ENCODE measurements at places on chromosomes 2 and 18.

- DNase-seq: no peak
Observed at GRCh38 chr2:197675246-197675645, at the start of gene RFTN2. Gene RFTN2, minus strand, starts transcription at chr2:197675587. Its CDS starts 129 bp downstream, at chr2:197675458.

GRCh38 chr18:36650266-36650665, 178.5 kb downstream of the TPGS2 start:
- no peak for DNase-seq

- no peak for DNase-seq
Observed at GRCh38 chr2:10579441-10579840, 110.3 kb downstream of the NOL10 start.

DNA sequence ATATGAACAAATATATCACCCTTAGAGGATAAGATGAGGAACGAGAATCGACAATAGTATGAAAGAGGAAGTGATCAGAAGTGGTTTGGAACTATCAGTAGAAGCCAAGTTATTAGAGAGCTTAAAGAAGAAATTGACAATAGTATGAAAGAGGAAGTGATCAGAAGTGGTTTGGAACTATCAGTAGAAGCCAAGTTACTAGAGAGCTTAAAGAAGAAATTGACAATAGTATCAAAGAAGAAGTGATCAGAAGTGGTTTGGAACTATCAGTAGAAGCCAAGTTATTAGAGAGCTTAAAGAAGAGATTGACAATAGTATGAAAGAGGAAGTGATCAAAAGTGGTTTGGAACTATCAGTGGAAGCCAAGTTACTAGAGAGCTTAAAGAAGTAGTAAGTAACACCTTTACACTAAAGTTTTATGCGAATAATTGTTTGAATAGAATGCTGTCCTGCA, 175.5 kb downstream of the ZNF407 start:
- no peak for DNase-seq

DNA sequence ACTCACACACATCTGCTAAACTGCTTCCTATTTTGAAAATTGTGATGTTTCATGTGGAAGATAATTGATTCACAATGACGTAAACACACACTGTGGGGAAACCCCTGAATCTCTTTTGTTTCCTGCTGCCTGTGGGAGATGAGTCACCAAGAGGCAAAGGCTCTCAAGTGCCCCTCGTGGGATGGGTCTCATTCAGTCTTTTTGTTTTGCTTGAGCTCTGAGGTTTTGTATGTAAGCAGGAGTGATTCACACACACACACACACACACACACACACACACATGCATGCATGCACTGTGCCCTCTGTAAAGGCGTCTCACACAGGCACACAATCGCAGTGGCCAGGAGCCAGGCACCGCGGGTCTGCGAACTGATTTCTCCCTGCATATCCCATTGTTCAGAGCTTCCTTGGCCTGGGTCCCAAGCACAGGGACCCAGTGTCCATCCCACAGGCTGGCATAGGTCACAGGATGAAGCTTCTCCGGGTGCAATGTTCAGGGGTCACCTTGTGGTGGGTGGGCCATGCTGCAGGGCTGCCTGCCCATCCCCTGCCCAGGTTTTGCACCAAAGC, 12.1 kb upstream of the ARHGEF4 start:
- DNase-seq: peak; percentile 87

- no peak for DNase-seq
Observed at GRCh38 chr2:23513872-23514793, 129.2 kb downstream of the KLHL29 start.

GRCh38 chr2:46377666-46378560, 80.7 kb downstream of the EPAS1 start:
- no peak for DNase-seq

DNA sequence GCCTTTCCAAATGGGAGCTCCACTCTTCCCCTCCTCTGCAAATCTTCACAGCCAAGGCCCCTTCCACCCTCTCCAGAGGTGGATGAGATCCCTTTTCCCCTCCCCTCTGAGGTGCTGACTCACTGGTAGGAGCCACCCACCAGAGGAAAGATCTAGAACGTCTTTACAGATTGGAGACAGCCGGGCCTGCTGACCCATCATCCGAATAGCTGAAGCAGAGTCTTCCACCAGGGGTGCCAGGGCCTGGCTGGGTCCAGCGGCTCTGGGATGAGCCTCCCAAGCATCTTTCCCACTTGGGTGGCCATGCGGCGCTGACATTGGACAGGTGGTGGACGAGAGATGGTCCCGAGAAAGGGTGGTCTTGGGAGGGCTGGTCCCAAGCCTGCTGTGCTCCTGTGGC, 9.0 kb downstream of the ERFE start:
- DNase-seq: no peak

DNA sequence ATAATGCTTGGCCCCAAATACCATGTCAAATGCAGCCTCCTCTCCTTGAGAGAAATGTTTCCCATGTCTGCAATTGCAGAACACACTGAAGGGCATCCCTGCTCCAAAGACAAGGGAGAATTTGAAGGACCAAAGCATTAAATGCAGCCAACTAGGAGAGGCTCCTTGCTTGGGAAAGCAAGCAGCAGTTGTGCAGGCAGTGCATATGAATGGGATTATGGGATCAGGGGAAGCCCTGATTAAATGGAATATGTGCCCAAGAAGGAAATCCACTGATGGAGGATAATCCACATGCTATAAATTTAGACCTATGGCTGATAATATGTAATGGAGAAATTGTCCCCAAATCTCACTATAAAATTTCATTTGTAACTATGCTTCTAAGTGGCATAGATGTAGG, 116.1 kb downstream of the NCKAP5 start:
- no peak for DNase-seq

GRCh38 chr2:190786404-190787166, 94.0 kb upstream of the GLS start:
- no peak for DNase-seq

DNA sequence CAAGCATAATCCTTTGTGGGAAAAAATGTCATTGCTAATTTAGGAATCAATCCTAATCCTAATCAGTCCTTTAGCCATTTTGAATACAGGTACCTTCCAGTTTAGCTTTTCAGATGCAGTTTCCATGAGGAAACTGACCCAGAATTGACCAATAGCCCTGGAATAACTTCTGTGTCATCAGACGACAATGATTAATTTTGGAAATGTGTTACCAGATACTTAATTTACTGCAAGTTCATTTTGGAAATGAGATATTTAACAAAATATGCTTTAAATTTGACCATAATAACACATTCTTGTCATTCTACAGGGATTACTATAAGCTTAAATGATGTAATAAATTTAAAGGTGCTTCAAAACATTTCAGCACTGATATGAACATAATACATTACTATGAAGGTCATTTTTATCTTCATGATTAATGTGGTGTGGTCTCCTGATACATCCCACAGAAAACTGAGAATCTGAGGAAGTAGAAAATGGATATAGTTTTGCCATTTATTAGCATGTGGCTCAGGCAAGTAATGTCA, 129.8 kb upstream of the SH3BP4 start:
- peak; percentile 22 for DNase-seq

DNA sequence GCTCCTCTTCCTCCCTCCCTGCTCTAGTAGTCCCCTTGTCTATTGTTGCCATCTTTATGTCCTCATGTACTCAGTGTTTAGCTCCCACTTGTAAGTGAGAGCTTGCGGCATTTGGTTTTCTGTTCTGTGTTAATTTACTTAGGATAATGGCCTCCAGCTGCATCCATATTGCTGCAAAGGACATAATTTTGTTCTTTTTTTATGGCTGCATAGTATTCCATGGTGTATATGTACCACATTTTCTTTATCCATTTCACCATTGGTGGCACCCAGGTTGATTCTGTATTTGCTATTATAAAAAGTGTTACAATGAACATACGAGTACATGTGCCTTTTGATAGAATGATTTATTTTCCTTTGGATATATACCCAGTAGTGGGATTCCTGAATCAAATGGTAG, 12.5 kb downstream of the PIKFYVE start:
- DNase-seq: no peak

DNA sequence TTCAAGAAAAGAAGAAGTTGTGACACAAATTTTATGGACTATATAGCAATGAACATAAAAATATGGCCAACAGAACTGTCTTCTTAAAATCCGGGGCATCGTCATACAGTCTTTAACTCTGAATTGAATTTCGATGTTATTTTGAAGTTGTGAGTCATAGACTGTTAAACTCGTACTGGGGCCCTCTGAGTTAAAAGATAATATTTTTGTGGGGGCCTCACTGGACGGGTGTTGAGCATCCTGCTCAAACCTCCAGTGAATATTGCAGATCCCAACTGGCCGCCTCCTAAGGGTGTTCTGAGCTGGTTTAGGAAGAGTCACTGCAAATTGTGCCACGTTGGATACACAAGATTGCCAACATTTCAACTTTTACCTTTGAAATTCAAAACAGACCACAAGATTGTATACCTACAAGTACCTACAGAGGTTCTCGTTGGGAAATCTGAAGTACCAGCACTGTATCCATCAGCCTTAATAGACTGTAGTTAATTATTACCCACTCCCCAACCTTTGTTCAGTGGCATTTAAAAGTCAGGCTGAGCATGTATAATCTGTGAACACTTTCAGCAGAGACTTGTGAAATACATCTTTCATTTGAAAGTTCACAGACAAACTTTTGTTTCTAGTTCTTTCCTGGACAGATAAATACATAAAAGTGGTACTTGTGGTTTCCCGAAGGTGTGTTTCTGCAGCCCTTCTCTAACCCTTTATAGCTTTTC, 27.8 kb downstream of the KLHL23 start:
- no peak for DNase-seq

- DNase-seq: peak; percentile 67
Observed at GRCh38 chr2:158619496-158619895, 162.7 kb downstream of the PKP4 start.

GRCh38 chr2:98946855-98947254, 10.8 kb upstream of the CRACDL start:
- DNase-seq: no peak

GRCh38 chr2:237488295-237488694, 1.2 kb downstream of the MLPH start:
- no peak for DNase-seq

GRCh38 chr2:239523954-239524330, 123.1 kb upstream of the HDAC4 start:
- DNase-seq: no peak

DNA sequence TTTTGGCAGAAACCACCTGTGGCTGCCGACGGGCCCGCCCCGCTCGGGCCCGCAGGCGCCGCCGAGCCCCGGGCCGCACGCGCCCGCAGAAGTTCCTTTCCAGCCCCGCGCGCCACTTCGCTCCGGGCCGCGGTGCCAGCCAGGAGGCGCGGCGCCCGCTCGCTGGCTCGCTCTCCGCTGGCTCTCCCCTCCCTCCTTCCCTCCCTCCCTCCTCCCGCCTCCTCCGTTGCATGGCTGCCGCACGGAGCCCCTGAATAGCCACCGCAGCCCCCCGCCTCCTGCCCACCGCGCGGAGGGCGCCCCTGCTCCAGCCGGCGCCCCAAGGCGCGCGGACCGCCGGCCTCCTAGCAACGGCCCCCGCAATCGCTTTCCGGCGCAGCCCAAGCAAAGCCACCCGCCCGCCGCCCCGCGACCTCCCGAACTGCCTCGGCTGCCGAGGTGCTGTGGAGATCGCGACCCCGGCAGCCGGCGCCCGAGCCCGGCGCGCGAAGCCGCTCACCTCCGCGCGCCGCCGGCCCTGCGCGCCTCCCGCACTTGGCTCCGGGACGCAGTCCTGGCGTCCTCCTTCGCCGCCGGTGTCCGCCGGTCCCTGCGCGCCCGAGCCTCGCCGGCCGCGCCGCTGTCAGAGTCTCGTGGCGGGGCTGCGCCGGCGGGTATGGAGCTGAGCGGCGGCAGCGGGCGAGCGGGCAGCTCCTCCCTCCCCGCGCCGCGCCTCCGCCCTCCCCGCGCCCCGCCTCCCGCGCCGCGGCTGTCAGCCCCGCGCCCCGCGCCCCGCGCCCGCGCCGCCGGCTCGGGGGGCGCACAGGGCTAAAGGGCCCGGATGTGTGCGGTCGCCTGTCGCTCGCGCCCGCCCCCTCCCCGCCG, at the start of gene ZBTB7C:
Gene ZBTB7C (minus strand): TSS at position 657 of the 864 bp plus-strand sequence.
- no peak for DNase-seq

- DNase-seq: no peak
Observed at GRCh38 chr2:190655113-190655512, 6.2 kb downstream of the NAB1 start.

GRCh38 chr2:95056461-95057459, 31.3 kb downstream of the MAL start:
- peak; percentile 49 for DNase-seq

DNA sequence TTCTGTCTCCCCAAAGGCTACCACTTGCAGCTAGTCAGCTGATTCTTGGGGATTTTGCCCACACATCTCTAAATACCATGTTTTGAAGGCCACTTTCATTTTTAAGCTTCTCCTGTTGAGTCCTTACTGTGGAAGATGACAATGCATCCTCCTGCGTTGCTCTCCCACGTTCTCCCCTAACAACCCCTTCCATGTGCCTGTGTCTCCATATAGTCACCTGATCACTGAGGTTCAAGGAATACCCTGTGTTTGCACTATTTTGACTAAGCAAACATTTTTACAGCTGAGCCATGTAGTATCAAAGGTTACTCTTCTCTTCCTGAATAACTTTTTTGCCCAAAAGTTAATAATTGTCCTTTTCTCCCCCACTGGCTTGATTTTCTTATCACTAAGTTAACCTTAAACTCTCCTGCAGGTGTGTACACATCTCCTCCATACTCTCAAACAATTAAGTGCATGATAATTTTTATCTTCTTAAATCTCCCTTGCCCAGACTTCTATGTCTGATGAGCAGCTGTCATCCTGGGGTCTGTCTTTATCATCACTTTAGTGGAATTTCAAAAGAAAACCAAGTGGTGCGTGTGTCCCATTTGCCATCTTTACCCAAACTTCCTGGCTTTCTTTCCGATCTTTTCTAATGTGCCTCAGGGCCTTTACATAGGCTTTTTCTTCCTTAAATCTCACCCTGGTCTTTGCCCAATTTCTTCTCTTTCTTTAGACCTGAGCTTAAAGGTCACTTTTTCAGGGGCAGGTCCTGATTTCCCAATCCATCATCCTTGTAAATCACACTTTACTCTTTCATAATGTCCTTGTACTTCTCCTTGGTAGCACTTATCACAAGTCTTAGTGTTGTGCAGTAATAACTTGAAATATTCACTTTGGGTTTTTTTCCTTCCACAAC, 85.2 kb upstream of the SPATS2L start:
- no peak for DNase-seq

DNA sequence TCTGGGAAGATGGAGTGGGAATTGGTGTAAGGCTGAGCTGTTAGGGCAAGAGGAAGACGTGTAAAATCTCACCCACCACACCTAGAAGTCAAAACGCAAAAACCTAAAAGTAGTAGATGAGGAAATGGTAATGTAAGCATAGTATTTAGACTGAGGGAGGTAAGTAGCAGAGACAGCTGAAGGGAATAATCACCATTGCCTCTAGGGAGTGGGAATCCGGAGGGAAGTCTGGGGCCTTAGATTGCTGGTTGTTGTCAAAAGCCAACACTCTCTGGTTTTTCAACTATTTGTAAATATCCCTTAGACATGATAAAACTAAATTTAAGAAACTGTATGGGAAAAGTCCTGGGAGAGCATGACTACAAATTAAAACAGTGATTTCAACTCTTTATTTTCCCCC, 28.7 kb upstream of the MYCN start:
- no peak for DNase-seq

DNA sequence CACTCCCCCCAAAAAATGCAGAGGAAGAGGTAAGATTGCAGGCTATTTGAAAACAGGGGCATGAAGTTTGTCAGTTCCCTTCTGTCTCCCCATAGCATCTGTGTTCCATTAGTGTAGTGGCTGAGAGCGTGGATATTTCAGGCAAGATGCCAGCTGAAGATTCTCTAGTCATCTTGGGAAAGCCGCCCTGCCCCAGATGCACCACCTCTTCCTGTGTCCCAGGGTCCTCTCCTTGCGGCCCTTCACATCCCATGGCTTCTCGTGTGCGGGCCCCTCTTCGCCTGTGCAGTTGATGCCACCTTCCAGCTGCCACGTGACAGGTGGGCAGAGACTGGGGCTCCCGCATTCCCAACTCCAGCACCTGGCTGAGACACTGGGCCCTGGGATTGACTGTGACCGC, 16.1 kb downstream of the TMEM127 start:
- no peak for DNase-seq
